ENCODE measurements at places on chromosomes 7 and 10. TPM values are rescaled to one million over a fixed set of nuclear protein-coding genes. Genes with fewer than 3 reads are reported as not detected.

DNA sequence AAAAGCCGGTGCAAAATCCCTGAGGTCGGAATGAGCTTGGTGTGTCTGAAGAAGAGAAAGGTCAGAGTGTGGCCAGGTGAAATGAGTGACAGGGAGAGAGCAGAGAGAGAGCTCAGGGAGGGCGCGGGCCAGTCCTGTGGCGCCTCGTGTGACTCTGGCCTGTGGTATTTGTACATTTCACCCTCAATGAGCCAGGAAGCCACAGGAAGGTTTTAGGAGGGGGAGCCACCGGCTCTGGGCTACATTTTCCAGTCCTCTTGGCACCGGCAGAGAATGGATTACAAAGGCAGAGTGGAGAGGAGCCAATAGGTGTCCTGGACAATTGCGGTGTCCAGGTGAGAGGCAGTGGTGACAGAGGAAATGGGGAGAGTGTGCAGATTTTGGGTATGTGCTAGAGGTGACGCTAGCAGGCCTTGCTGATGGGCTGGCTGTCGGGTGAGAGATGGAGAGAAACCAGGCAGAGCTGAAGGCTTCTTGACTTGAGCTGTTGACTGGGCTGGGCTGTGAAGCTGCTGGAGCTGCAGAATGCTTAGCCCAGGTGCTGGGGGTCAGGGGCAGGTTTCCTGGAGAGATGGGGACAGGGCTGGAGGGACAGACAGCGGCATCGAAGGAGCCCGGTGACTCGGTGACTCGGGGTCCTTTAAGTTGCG is 38.1 kb downstream of the COL13A1 start:
- no peaks in the 10 kb centered on the region for H3K36me3 ChIP-seq
- no peak for DNase-seq
- H3K4me1 ChIP-seq = no peaks in the 10 kb centered on the region
- H3K27me3 ChIP-seq = no peaks in the 10 kb centered on the region

- no peak for DNase-seq
- H3K27me3 ChIP-seq = no peaks in the 10 kb centered on the region
- H3K27ac ChIP-seq = no peak overlapping the region
- peaks cover 15% of the 10 kb centered on the region for H3K4me1 ChIP-seq
- H3K36me3 ChIP-seq = no peaks in the 10 kb centered on the region
Observed at GRCh38 chr10:92263396-92263795, 27.5 kb downstream of the CPEB3 start.

KCTD7 gene
- total RNA-seq = 24.5 TPM

- no peaks in the 10 kb centered on the region for H3K36me3 ChIP-seq
- DNase-seq = no peak
- no peaks in the 10 kb centered on the region for H3K4me1 ChIP-seq
- H3K27me3 ChIP-seq = no peaks in the 10 kb centered on the region
- H3K27ac ChIP-seq = no peak overlapping the region
Observed at GRCh38 chr10:52621635-52622079, 150.9 kb downstream of the MBL2 start.
